ENCODE measurements at places on chromosomes 11 and 22.

GRCh38 chr11:117387992-117388755 lies 60.5 kb downstream of the CEP164 start:
- no peak for DNase-seq

DNA sequence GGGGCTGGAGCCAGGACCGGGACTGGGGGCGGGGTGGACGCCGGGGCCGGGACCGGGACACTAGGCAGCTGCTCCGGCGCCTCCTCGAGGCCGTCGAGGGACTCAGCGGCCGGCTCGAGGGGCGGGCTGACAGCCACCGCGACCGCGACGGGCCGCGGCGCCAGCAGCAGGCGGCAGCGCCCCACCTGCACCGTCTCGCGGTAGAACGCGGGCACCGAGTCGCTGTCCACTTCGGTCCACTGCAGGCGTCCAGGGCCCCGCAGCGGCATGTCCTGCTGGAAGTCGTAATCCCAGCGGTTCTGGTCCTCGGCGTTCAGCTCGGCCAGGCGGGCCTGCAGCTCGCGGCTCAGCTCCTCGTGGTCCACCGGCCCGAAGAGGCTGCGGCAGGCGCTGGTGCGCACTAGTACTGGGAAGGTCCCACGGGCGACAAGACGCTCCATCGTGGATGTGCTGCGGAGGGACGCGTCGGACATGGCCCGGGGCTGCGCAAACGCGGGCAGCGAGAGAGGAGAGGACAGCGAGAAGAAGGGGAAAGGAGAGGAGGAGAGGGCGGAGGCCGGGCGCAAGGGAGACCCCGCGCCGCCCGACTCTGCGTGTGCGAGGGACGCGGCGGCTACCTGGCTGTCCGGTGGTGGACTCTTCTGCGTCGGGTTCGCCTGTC lies 428 bp downstream of the CDKN1C start:
- DNase-seq: no peak

DNA sequence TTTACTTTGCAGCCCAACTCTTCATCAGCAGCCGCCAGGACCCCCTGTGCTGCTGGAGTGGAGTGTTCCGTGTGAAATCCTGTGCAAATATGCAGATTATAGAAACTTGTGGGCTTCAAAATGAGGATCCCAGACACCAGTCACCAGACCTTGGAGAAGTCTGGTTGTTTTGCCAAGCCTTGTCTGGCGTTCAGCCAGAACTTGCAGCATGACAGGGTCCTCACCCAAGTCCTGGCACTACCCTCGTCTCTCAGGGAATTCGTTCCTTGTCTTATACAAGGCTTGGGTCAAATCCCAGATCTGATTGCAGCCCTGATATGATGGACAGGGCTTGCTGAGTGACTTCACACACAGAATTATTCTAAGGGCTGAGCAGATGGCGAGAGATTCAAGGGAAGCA lies 18.9 kb downstream of the SHISAL1 start:
- no peak for DNase-seq

DNA sequence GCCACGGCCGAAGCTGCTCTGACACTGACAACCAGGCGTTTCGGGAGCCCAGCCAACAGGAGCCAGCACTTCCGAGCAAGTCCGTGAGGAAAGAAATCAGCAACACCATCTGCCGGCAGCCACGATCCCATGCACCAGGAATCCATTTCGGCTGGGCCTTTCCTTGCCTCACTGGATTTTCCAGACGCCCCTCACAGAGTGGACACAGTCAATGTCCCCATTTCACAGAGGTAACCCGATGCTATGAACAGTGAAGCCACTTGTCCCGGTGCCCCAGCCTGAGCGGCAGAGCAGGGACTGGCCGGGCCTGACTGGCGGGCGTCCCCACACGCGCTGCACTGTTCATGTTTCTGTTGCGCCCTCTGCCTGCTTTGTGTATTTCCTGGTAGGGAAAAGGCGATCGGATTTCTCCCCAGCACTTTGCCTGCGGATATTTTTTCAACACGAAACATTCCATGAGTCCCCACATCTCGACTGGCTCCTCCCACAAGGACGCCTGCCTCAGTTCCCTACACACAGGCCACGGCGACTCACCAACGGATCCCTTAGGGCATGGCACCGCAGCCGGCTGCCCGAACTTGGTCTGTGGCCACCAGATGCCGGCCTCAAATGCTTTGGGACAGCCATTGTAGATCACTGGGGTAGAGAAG lies 55.3 kb downstream of the TRMU start:
- peak; percentile 75 for DNase-seq

DNA sequence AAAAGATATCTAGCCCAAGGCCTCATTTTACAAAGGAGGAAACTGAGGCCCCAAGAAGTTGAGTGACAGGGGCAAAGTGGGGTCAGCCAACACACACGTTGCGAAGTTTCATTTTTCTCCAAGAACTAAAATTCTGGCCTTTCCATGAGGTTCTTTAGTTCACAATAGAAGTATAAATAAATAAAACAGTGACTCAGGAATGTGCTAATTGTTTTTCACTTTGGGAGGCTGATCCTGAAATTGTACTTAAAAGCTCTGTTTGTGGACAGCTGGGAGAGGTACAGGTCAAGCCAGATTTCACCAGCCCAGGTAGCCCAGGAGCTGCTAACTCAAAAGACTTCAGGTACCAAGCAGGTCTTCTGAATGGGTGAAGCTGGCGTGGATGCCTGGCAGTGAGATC lies 105.2 kb downstream of the TRAF6 start:
- no peak for DNase-seq

GRCh38 chr11:9847636-9848035 lies 183.8 kb downstream of the SWAP70 start:
- DNase-seq: no peak

GRCh38 chr11:74849525-74850391 lies 99.1 kb downstream of the XRRA1 start:
- DNase-seq: peak; percentile 56

GRCh38 chr11:105344938-105345337 lies 205.4 kb upstream of the CARD18 start:
- DNase-seq: no peak

DNA sequence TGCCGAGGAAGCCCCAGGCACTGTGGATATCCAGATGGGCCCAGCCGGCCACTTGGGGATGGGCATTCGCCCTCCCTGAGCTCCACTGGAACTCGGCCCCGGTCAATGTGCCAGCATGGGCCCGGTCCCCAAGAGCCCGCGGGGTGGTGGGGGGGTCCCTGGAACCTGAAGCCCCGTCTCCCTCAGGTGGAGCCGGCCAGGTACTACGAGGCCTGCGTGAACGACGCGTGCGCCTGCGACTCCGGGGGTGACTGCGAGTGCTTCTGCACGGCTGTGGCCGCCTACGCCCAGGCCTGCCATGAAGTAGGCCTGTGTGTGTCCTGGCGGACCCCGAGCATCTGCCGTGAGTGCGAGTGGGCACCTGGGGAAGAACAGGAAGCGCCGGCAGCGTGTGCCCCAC lies 21.2 kb downstream of the MUC5AC start:
- DNase-seq: no peak

DNA sequence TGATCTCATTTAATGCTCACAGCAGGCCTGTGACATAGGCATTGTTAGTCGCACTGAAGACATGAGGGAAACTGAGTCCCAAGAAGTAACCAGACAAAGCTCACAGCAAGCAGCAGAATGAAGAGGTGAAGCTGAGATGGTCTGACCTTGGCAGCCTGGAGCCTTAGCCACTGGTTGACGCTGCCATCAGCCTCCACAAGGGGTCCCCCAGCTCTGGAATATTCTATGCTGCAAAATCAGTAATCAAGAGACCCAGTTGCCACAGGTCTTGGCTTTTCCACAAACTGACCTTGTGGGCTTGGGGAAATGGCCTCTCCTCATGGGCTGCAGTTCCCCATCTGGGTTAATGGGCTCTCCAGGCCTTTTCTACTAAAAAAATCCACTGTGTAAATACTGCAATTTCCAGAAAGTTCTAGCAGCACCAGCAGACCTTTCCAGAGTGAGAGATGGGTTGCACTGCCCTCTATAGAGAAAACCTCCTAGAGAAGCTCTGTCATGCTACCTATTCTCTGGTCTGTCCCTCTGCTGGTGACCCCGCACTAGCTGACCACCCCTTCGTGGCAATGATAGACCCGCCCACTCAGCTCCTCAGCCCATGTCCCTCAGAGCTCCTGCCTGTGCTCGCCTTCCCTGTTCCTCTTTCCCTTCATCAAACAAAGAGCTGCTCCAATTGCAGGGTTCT lies 22.6 kb upstream of the ISX start:
- no peak for DNase-seq

DNA sequence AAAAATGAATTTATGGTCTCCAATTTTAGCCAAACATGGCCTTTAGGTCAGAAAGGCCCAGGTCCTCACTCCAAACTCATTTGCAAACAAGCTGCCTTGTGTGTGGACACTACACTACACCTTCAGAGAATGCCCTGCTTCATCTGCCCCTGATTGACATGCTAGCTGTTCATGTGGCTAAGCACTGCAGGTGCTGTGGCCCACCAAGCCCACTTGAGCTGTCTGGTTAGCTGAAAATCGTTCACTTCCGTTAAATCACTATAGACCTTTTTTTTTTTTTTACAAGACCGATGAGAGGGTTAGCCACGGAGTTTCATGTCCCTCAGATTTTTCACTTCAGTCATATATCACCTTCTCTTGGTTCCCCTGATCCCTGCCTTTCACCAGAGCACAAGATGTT lies 39.3 kb downstream of the NF2 start:
- no peak for DNase-seq

DNA sequence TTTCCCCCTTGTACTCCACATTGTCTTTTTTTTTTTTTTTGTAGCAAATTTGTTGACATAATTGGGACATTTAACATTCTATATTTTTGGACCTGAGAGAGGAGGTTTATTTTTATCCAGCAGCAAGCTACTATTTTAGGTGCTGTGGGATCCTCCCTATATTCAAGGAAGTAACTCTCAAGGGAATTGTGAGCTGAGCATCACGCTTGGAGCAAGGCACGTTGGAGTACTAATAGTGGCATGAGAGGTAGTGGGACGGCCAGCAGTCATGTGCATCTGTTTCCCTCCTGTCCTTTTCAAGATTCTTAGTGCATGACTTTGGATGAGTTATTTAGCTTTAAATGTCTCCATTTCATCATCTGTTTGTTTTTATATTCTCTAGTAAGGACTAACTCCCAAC lies 52.3 kb downstream of the EXT2 start:
- no peak for DNase-seq

- no peak for DNase-seq
Measured at GRCh38 chr11:125365196-125365931, 130.7 kb downstream of the FEZ1 start.

DNA sequence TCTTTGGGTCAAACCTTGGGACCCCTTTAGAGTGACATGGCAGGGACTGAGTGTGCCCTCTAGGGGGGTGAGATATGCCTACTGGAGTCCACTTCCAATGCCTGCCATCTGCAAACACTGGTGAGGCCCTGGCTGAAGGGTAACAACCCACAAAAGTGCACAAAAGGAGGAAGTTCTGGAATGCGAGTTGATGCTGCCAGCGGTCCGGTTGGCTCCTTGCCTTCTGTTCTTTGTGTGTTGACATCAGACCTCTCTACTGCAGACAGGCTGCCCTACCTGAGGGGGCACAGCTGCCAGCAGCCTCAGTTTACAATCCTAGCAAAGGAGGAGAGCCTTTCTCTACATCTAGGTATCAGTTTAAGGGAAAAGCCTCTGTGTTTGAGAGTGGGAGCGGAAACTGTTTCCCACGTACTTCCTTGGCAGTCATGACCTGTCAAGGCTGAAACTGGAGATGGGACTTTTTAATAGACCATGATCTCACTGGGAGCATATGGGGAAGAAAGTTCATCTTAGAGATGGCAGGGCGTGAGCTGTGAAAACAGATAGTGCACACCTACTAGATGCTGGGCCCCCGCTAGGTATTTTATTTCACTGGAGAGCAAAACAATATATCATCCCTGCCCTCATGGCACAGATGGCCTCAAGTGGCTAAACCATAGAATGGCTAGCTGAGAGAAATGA lies 27.2 kb downstream of the BMAL1 start:
- no peak for DNase-seq

GRCh38 chr11:1163321-1163910 lies 5.7 kb downstream of the MUC5AC start:
- DNase-seq: no peak

- DNase-seq: no peak
Measured at GRCh38 chr11:86637988-86638387, 34.4 kb downstream of the ME3 start.

DNA sequence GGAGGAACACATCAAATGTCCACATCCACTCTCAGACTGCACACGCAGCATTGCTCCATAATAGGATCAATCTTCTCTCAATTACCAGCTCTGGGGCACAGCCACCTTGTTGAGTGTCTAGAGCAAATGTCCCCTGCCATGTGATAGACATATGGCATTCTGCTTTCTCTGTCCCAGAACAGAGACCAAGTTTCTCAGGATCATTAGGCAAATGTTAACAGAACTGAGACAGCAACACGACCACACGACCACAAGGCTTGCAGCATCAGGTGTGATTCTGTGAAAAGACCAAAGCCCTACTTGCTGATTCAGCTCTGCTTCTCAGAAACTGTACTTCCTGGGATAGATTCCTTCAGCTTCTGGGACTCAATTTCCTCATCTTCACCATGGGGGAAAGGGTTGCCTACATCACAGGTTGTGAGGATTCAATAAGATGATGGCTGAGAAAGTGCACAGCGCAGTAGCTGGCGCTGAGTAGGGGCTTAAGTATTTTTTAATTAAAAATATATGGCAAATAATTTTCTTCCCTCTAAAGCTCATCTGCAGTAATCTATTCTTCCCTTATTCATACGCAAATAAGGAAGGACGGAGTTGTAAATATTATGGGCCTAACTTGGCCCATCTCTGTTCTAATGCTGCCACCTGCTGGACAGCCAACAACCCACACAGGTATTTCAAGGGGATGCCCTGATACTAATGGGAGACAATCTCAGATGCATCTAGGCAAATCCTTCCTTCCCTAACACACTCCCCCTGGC lies 54.3 kb upstream of the USP47 start:
- DNase-seq: peak; percentile 67

DNA sequence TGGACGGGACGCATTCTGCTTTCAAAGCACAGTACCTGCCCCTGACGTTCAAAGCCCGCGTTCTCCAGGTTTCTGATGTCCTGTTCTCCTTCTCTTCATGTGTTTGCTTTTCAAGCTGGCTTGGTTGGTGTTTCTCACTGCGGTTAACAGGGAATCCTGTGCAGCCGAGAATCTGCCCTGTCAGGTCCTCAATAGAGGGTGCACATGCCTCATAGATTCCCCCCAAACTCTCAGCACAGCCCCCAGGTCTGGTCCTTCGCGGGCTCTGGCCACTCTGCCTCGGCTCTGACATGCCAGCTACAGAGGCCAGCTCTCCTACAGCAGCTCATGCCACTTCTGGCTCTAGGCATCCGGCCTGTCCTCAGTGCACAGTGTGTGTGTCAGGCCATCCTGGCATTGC lies 1343.8 kb downstream of the TBC1D22A start:
- DNase-seq: no peak

GRCh38 chr11:66901964-66902390 lies 45.1 kb downstream of the LRFN4 start:
- no peak for DNase-seq

DNA sequence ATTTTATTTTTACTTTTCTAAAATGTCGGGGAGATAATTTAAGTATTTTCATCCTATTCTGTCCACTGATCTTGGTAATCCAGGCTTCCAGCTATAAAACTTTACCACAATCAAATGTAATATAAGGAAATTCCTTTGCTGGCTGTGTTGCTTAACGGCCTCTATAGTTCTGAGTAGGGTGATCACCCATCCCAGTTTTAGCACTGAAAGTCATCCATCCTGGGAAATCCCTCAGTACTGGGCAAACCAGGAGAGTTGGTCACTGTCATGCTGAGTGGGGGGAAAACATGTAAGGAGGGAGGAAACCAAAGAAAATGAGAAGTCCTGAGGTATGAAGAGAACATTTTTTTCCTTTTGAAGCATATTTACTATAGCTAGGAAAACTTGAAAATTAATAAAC lies 12.8 kb upstream of the BACE1-AS start:
- no peak for DNase-seq

GRCh38 chr22:33350491-33350890 lies 292.3 kb upstream of the SYN3 start:
- no peak for DNase-seq
